ENCODE measurements at places on chromosomes 5 and 9. TPM values are rescaled to one million over a fixed set of nuclear protein-coding genes. Genes with fewer than 3 reads are reported as not detected.
A peak's percentile ranks its signal among the peaks of the same experiment; 100 is the strongest.

DNA sequence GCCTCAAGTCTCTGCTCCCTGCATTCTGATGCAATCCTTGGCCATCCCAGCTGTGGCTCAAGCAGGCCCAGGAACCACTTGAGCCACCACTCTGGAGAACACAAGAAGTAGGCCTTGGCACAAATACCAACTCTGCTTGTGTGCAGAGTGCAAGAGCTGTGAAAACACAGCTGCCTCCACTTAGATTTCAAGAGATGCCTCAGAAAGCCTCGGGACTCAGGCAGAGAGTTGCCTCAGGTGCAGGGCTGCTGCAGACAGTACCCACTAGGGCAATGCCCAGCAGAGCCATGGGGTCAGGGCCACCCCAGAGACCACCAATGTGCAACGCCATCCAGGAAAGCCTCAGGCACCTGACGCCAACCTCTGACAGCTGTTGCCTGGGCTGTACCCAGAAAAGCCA lies 82.4 kb downstream of the FREM1 start:
- no peak for DNase-seq
- peaks cover 10% of the 10 kb centered on the region for H3K36me3 ChIP-seq
- H3K4me3 ChIP-seq, result no peak overlapping the region
- no peaks in the 10 kb centered on the region for H3K4me1 ChIP-seq
- no peak overlapping the region for H3K27ac ChIP-seq

Gene TMEM267
- 3.1 TPM for total RNA-seq

DNA sequence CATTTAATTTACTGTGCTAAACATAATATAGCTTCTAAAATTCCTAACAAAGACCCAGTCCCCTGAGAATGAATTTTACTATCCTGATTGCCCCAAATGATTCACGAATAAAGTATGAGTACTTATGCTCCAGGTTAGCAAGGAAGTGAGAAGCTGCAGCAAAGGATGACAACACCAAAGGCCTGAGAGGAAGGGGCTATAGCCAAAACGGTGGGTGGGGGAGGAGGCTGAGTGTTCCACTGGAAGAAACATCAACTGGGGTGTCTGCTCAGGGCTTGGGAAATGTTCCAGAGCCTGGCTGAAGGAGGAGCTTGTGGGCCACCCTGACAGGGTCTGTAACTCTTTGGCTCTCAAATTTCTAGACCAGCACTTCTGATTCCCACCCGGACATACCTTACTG lies 157.3 kb downstream of the ADAMTS12 start:
- H3K4me3 ChIP-seq, result no peak overlapping the region
- H3K4me1 ChIP-seq, result peaks cover 5% of the 10 kb centered on the region
- H3K36me3 ChIP-seq, result no peaks in the 10 kb centered on the region
- no peak overlapping the region for H3K27ac ChIP-seq
- H3K27me3 ChIP-seq, result no peaks in the 10 kb centered on the region
- DNase-seq, result no peak

- no peaks in the 10 kb centered on the region for H3K27me3 ChIP-seq
- no peaks in the 10 kb centered on the region for H3K36me3 ChIP-seq
- no peak overlapping the region for H3K27ac ChIP-seq
- peak overlapping the region; percentile 94 for H3K4me3 ChIP-seq
- DNase-seq, result no peak
- peaks cover 11% of the 10 kb centered on the region for H3K4me1 ChIP-seq
These were observed 427 bp downstream of the SERINC5 start for GRCh38 chr5:80255431-80255810.

GRCh38 chr9:133526721-133527321 lies 2.1 kb upstream of the MYMK start:
- H3K27me3 ChIP-seq, result no peaks in the 10 kb centered on the region
- peak overlapping the region; percentile 60 for H3K4me3 ChIP-seq
- no peaks in the 10 kb centered on the region for H3K36me3 ChIP-seq

Gene ANKRD31
- total RNA-seq, result 0.13 TPM

DNA sequence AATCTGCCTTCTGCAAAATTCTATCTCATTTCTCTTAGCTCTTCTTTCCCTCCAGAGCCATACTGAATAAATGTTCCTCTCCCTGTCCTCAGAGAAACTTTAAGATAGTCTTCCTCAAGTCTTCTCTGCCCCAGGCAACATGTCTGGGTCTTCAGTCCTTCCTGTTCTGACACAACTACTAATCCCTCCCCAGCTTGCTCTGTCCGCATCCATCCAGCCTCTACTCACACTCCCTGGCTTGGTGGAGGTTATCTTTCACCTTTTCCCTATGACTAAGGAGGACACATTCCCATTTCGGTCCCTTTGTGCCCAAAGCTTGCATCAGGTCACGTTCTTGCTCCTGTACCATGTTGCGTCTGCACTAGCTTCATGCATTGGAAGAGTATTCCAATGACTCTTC lies 143.3 kb downstream of the TTLL11 start:
- H3K27me3 ChIP-seq, result no peaks in the 10 kb centered on the region
- no peaks in the 10 kb centered on the region for H3K4me1 ChIP-seq
- H3K27ac ChIP-seq, result no peak overlapping the region
- H3K36me3 ChIP-seq, result no peaks in the 10 kb centered on the region
- no peak for DNase-seq
- no peak overlapping the region for H3K4me3 ChIP-seq

Gene PCDHB5
- total RNA-seq, result 2.9 TPM

DNA sequence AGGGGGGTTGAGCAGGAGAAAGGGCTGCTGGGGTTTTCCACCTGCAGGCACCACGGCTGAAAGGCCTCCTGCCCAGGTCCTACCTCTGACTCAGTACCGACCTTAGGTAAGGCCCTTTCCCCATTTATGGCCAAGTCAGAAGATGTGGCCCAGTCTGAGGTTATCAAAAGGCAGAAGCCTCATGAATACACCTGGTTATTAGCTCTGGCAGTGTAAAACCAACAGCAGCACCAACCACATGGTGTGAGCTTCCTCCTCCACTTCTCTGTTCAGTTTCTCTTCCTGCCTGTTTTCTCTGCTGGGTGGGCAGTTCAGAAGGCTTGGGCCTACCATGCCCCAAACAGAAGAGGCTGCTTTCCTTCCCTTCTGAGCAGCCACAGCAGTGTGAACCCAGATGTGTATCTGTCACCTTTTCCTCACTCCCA lies 86.9 kb downstream of the UGCG start:
- H3K27me3 ChIP-seq, result no peaks in the 10 kb centered on the region
- H3K36me3 ChIP-seq, result no peaks in the 10 kb centered on the region
- no peak overlapping the region for H3K27ac ChIP-seq
- H3K4me3 ChIP-seq, result no peak overlapping the region
- no peaks in the 10 kb centered on the region for H3K4me1 ChIP-seq

DNA sequence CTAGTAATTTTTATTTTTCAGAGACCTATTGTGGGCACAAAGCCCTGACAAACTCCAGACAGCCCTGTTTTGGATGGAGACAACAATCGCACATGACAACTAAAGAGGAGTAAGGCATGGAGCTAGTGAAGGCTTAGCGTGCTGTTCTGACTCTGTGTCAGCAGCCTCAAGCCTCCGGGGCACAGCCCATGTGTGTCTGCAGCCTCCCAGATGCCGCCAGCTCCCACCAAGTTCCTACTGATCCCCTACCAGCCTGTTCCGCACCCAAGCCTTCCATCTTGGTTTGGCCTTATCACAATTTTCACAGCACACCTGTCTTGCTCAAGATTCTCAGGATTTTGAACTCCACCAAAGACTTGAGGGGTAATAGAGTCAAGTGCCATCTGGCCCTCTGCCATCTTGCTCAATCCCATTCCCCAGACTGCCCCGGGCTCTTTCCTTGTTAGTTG lies 70.3 kb upstream of the SH3PXD2B start:
- DNase-seq, result no peak
- no peak overlapping the region for H3K27ac ChIP-seq
- H3K4me3 ChIP-seq, result no peak overlapping the region
- H3K27me3 ChIP-seq, result no peaks in the 10 kb centered on the region
- no peaks in the 10 kb centered on the region for H3K36me3 ChIP-seq

GRCh38 chr9:92616199-92616641 lies 53.7 kb downstream of the IPPK start:
- peak; percentile 5 for DNase-seq
- no peak overlapping the region for H3K27ac ChIP-seq
- H3K4me1 ChIP-seq, result no peaks in the 10 kb centered on the region
- no peak overlapping the region for H3K4me3 ChIP-seq
- peaks cover 5% of the 10 kb centered on the region for H3K36me3 ChIP-seq
- no peaks in the 10 kb centered on the region for H3K27me3 ChIP-seq
